ENCODE measurements at places on chromosomes 7 and 10. TPM values are rescaled to one million over a fixed set of nuclear protein-coding genes. Genes with fewer than 3 reads are reported as not detected.

DNA sequence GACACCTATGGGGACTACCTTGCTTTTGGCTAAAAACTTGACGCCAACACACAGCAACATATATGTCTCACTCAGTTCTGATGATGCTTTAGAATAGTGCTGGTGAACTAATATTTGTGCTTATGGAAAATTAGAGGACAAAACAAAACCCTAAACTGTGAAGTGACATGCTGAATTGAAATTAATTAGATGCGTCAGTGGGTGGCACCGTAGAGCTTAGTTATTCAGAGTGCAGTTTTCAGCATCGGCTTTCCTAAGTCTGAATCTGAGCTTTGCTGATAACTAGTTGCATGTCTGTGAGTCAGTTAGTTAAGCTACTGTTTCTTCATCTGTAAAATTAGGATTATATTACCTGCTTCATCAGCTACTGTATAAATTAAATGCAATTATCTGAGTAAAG lies 245.0 kb upstream of the SORCS1 start:
- no peaks in the 10 kb centered on the region for H3K4me1 ChIP-seq
- no peaks in the 10 kb centered on the region for H3K27me3 ChIP-seq
- no peak overlapping the region for H3K27ac ChIP-seq
- H3K36me3 ChIP-seq = no peaks in the 10 kb centered on the region
- H3K4me3 ChIP-seq = no peak overlapping the region

CALCR gene
- not detected for total RNA-seq

CCNY gene
- total RNA-seq = 145 TPM

GRCh38 chr10:100654782-100655325 lies 90.5 kb upstream of the PAX2 start:
- DNase-seq = no peak
- H3K27me3 ChIP-seq = peaks cover 60% of the 10 kb centered on the region
- no peaks in the 10 kb centered on the region for H3K4me1 ChIP-seq
- H3K27ac ChIP-seq = no peak overlapping the region
- no peak overlapping the region for H3K4me3 ChIP-seq

NUTM2A gene
- total RNA-seq = 0.18 TPM

- H3K4me3 ChIP-seq = no peak overlapping the region
- DNase-seq = peak; percentile 41
- H3K27me3 ChIP-seq = no peaks in the 10 kb centered on the region
- H3K27ac ChIP-seq = no peak overlapping the region
Observed at GRCh38 chr10:31709028-31709427, 219.6 kb downstream of the ARHGAP12 start.

MACC1 gene
- 12.0 TPM for total RNA-seq

GRCh38 chr10:62638062-62638477 lies 166.4 kb upstream of the ADO start:
- DNase-seq = no peak
- peaks cover 28% of the 10 kb centered on the region for H3K4me1 ChIP-seq
- peak overlapping the region; percentile 0 for H3K4me3 ChIP-seq
- H3K27me3 ChIP-seq = no peaks in the 10 kb centered on the region
- H3K36me3 ChIP-seq = no peaks in the 10 kb centered on the region

DNA sequence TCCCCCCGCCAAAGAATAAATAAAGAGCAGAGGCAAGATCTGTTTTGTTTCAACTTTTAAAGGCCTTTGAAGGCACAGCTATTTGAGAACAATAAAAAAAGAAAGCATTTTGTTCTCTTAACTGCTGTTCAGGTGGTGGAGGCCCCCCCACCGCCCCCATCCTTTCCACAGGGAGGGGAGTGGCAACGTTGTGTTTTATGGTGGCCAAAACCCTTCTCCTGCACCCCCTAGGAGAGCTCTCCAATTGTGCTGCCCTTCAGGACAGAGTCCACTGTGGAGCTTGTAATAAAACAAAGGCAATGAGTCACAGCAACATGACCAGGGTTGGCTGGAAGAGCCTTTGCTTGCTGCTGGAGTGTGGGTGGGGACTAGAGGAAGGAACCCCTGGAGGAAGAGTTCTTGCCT lies 987.9 kb downstream of the KCNMA1 start:
- H3K27ac ChIP-seq = no peak overlapping the region
- no peaks in the 10 kb centered on the region for H3K4me1 ChIP-seq
- peaks cover 44% of the 10 kb centered on the region for H3K27me3 ChIP-seq

DNA sequence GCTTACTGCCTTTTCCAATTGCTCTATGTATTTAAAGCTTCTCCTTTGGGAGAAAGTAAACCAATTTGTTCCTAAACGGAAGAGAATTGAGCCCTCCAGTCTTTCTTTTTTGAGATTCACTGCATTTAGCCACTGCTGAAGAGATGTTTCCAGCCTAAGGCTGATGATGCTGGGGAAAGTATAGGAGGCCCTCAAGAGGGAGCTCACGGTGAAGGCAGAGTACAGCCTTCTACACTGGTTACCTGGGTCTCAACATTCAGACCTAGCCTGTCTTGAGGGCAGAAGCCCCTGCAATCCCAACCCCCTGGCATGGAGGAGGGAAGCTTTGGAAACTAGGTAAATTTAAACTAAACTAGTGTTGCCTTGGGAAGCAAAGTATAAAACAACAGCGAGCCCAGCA lies 316.7 kb upstream of the TPK1 start:
- H3K36me3 ChIP-seq = no peaks in the 10 kb centered on the region
- peaks cover 84% of the 10 kb centered on the region for H3K27me3 ChIP-seq
- no peak for DNase-seq
- no peak overlapping the region for H3K4me3 ChIP-seq

ZNF467 gene
- 4.1 TPM for total RNA-seq

DNA sequence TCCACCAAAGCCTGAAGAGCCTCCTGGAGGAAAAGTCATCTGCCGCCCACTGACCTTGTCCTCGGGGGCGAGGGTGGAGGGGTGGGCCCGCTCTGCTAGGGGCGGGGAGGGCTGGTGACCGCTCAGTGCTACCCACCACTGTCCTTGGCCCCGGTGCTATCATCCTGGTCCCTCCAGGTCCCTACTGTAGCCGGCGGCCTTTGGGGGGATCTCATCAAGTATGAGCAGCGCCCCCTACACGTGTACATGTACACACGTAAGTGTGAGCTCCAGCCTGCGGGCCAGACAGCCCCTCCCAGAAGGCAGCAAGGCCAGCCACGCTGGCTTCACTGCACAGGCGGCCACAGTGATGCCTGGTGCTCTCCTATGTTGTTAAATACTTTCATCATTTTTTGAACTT lies 19.6 kb downstream of the TTYH3 start:
- H3K36me3 ChIP-seq = no peaks in the 10 kb centered on the region
- no peaks in the 10 kb centered on the region for H3K27me3 ChIP-seq
- no peak for DNase-seq
- no peak overlapping the region for H3K27ac ChIP-seq
- no peaks in the 10 kb centered on the region for H3K4me1 ChIP-seq

DNA sequence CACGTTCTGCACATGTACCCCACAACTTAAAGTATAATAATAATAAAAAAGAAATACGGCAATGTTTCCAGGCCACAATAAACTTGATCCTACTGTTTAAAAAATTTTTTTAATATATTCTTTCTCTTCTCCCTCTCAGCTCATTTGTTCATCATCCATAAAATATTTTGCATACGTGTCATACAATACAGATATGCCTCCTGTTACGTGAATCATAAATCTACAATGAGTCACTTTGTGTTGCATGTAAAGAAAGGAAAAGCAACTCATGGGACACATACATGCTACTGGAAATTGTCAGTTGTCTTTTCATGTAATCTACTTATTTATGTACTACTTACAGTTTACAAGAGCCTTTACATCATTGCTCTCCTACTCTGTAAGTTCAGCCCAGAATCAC lies 1.1 kb upstream of the TECTB start:
- peak; percentile 61 for DNase-seq
- H3K27me3 ChIP-seq = peaks cover 7% of the 10 kb centered on the region
- peaks cover 6% of the 10 kb centered on the region for H3K4me1 ChIP-seq
- no peak overlapping the region for H3K27ac ChIP-seq

Measured in PC-3 (cell line).